Gastrocnemius medialis (tissue), 4 donors: ENCODE measurements at places on chromosomes 7 and 10. TPM values are rescaled to one million over a fixed set of nuclear protein-coding genes. Genes with fewer than 3 reads are reported as not detected.

GRCh38 chr10:12644380-12645144 is 295.2 kb downstream of the CAMK1D start:
- no peak for DNase-seq
- no peak overlapping the region for H3K27ac ChIP-seq
- H3K36me3 ChIP-seq: no peaks in the 10 kb centered on the region

GRCh38 chr7:97218767-97219166 is 101.3 kb downstream of the SDHAF3 start:
- no peaks in the 10 kb centered on the region for H3K4me1 ChIP-seq
- H3K27ac ChIP-seq: no peak overlapping the region
- DNase-seq: no peak
- no peaks in the 10 kb centered on the region for H3K36me3 ChIP-seq

DNA sequence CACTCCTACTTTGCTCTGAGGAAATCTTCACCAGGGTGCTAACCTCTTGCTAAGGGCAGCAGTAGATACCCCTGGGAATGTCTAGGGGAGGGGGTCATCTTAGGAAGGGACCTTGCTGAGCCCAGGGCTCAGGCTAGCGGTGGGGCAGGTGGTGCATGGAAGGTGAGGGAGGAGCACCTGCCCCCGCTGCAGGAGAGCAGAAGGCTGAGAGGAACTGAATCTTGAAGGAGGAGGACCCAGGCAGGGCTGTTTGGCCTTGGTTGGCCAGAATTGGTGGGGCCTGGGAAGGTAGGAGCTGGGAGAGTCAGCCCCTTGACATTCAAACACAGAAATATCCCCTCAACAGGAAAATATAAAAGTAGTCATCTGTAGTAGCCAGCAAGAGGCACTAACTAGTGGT is 7.0 kb downstream of the CALHM3 start:
- H3K27ac ChIP-seq: no peak overlapping the region
- no peaks in the 10 kb centered on the region for H3K36me3 ChIP-seq
- DNase-seq: no peak
- H3K4me1 ChIP-seq: no peaks in the 10 kb centered on the region
- H3K27me3 ChIP-seq: peaks cover 2% of the 10 kb centered on the region
- H3K4me3 ChIP-seq: no peak overlapping the region

DNA sequence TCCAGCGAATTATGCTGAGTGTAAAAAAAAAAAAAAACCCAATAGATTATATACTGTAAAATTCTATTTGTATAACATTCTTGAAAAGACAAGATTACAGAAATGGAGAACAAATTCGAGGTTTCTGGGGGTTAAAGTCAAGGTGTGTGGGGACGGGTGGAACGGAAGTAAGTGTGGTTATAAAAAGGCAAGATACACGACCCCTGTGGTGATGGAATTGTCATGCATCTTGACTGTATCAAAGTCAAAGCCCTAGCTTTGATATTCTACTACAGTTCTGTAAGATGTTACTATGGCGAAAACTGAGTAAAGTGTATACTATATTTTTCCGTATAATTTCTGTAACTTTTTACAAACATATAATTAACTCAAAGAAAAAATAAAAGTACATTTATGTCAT is 718.2 kb upstream of the PCDH15 start:
- no peak overlapping the region for H3K4me3 ChIP-seq
- H3K36me3 ChIP-seq: no peaks in the 10 kb centered on the region
- no peak for DNase-seq
- no peaks in the 10 kb centered on the region for H3K27me3 ChIP-seq
- no peaks in the 10 kb centered on the region for H3K4me1 ChIP-seq

DNA sequence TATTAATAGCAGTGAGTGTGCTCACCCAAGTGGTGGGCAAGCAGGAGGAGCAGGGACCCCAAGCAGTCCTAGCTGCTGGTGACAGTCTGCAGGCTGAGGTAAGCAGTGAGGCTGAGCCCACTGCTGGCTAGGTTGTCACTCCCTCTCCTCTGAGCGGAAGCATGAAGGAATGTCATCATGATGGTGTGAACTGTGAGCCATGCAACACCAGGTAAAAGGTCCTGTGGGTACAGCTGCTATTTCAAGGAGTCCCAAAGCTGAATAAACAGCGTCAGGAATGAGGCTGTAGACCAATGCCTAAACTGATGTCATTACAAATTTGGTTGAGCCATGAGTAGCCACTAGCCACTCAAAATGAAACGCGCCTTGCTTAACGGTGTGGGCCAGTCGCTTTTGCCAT is 126.1 kb downstream of the RNF32 start:
- DNase-seq: no peak
- no peaks in the 10 kb centered on the region for H3K27me3 ChIP-seq
- no peaks in the 10 kb centered on the region for H3K36me3 ChIP-seq
- no peak overlapping the region for H3K27ac ChIP-seq
- peaks cover 3% of the 10 kb centered on the region for H3K4me1 ChIP-seq

GRCh38 chr10:19828278-19829049 is 12.2 kb downstream of the PLXDC2 start:
- peaks cover 39% of the 10 kb centered on the region for H3K4me1 ChIP-seq
- H3K4me3 ChIP-seq: no peak overlapping the region
- peak overlapping the region; percentile 60 for H3K27ac ChIP-seq
- no peaks in the 10 kb centered on the region for H3K27me3 ChIP-seq
- peak; percentile 37 for DNase-seq
- H3K36me3 ChIP-seq: no peaks in the 10 kb centered on the region

DNA sequence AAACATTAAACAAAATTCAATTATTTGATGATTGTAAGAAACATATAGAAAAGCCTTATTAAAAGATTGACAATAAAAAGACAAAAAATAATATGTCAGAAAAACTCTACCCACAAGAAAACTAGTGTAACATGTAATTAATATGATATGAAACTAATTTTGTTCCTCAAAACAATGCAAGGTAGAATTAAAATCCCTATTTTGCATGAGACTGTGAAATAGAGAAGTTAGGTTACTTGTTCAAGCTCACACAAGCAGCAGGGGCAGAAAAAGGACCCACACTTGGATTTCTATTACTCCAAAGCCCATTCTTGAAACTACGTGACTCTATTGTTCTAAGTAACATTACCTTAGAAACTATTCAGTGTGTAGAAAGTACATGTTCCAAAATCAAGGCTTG is 96.4 kb downstream of the KCNMA1 start:
- no peaks in the 10 kb centered on the region for H3K27me3 ChIP-seq
- H3K36me3 ChIP-seq: no peaks in the 10 kb centered on the region
- H3K4me3 ChIP-seq: no peak overlapping the region
- DNase-seq: no peak
- H3K4me1 ChIP-seq: peaks cover 19% of the 10 kb centered on the region
- no peak overlapping the region for H3K27ac ChIP-seq

DNA sequence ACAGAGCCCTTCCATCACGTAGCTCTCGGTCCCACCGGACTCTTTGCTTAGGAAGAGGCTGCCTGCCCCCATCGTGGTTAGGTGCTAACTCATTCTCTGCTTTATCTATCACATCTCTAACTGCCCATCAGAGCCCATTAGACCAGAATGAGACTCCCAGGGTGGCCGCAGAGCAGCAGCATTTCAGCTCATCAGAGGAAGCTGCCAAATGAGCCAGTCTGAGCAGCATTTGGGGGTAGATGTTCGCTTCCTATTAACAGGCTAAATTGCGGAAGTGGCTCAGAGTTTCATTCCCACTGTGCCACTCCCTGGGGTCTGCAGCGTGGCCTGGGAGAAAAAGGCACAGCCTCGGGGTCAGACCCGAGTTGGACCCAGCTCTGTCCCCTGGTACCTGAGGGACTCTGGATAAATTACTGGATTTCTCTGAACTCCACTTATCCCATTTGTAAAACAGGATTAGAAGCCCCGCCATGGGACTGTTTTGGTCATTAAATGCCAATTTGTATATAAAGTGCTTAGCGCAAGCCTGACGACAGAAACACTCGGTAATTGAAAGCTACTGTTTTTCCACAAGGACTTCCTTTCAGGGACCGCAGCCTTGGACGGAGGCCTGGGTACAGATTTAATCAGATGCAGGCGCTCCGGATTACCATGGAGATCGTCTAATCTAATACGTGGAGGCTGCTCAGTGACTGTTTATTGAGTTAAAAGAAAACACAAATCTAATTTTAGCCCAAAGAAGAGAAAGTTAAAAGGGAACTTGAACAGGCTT is 73.8 kb upstream of the PRLHR start:
- no peak for DNase-seq
- H3K27ac ChIP-seq: no peak overlapping the region
- peaks cover 50% of the 10 kb centered on the region for H3K4me1 ChIP-seq
- H3K4me3 ChIP-seq: no peak overlapping the region

DNA sequence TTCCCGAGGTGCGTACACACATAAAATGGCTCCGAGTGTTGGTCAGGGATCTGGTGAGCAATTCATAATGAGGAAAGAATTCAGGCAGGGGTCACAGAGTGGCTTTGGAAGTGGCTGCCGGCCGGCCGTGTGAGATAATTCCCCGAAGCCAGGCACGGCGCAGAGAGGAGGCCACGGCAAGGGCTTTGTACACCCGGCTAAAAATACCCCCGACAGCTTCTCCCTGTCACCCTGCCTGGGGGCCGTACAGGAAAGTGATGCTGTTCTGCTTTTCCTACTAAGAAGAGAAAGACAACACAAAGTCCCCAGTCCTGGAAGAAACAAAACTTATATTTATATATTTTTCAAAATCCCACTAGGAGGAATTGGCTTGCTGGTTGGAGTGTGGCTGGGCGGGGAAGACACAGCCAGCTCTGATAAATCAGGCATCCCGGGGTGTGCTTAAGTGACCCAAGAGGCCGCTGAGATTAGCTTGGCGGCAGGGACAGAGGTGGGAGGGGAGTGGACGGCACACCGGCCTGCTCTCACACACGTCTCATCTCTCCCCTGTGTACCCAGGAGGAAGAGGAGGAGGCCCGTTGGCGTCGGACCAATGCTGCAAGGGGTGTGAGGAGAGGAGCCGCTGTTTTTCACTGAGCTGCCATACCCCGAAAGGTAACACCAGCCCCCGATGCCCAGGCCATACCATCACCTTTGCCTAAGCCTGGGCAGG is 70.5 kb downstream of the ZMIZ1 start:
- H3K4me3 ChIP-seq: no peak overlapping the region
- peaks cover 64% of the 10 kb centered on the region for H3K4me1 ChIP-seq
- peak; percentile 47 for DNase-seq
- H3K27me3 ChIP-seq: no peaks in the 10 kb centered on the region

- DNase-seq: peak; percentile 28
- H3K4me1 ChIP-seq: no peaks in the 10 kb centered on the region
- no peak overlapping the region for H3K4me3 ChIP-seq
- no peaks in the 10 kb centered on the region for H3K27me3 ChIP-seq
- no peaks in the 10 kb centered on the region for H3K36me3 ChIP-seq
- H3K27ac ChIP-seq: no peak overlapping the region
Observed at GRCh38 chr10:9209105-9209798, 1154.8 kb downstream of the GATA3 start.

DNA sequence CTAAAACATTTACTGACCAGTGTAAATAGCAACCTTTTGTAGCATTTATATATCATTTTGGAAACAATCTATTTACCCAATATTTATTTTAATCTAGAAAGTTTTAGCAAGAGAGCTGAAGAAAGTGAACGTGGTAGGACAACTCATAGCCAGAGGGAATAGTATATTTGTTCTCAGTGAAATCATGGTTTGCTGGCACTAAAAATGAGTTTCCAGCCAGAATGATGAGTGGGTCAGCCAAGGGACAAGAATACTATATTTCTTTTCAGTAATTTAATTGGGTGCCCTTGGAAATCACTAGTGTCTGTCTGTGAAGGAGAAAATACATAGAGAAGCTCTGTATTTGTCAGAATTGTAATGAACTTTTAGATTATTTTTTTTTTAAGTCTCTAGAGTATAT is 74.9 kb downstream of the MINPP1 start:
- no peak for DNase-seq
- no peak overlapping the region for H3K4me3 ChIP-seq
- H3K27ac ChIP-seq: no peak overlapping the region
- H3K4me1 ChIP-seq: peaks cover 3% of the 10 kb centered on the region

GRCh38 chr7:93092757-93093370 is 24.9 kb downstream of the SAMD9 start:
- H3K4me1 ChIP-seq: no peaks in the 10 kb centered on the region
- no peak overlapping the region for H3K4me3 ChIP-seq
- H3K36me3 ChIP-seq: no peaks in the 10 kb centered on the region
- DNase-seq: no peak
- no peaks in the 10 kb centered on the region for H3K27me3 ChIP-seq

GRCh38 chr10:52390388-52390787 is 76.3 kb downstream of the DKK1 start:
- H3K36me3 ChIP-seq: no peaks in the 10 kb centered on the region
- H3K4me3 ChIP-seq: no peak overlapping the region
- H3K27me3 ChIP-seq: no peaks in the 10 kb centered on the region
- peaks cover 3% of the 10 kb centered on the region for H3K4me1 ChIP-seq
- H3K27ac ChIP-seq: no peak overlapping the region
- no peak for DNase-seq

DNA sequence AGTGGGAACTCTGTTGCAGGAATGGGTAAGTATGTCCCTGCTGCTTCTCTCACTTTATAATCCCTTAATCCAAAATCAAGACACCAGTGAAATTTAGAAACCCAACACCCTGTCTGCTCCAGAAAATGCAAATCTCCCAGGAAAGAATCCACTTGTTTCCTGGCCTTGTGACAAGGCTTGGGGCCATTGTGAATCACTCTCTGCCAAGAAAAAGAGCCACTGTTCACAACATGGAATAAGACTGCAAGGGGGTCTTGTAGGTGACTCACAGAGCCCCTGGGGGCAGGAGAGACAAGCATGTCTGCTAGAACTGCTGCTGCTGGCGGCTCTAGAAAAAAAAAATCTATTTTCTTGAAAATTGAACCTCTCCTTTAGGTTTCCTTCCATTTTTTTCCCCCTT is 191.2 kb downstream of the SORCS1 start:
- H3K4me1 ChIP-seq: no peaks in the 10 kb centered on the region
- H3K27ac ChIP-seq: no peak overlapping the region
- no peaks in the 10 kb centered on the region for H3K36me3 ChIP-seq
- DNase-seq: no peak
- H3K27me3 ChIP-seq: no peaks in the 10 kb centered on the region
- no peak overlapping the region for H3K4me3 ChIP-seq

GRCh38 chr7:111183321-111183720 is 92.4 kb downstream of the LRRN3 start:
- no peak for DNase-seq
- no peaks in the 10 kb centered on the region for H3K36me3 ChIP-seq
- peaks cover 21% of the 10 kb centered on the region for H3K4me1 ChIP-seq
- H3K4me3 ChIP-seq: no peak overlapping the region

DNA sequence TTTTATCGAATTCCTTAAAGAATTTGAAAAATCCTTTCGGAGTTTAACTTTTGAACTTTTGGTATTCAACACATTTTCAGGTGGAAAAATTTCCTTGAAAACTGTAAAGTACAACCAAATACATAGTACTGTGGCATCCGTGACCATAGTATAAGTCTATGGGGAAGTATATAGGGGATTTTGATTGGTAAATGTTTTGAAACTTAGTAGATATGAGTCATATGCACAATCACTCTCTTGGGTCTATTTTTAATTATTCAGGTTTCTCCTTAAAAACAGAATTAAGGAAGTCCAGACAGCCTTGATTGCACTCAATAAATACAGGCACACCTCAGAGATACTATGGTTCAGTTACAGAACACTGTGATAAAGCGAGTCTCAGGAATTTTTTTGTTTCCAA is 64.2 kb downstream of the AVL9 start:
- DNase-seq: no peak
- no peaks in the 10 kb centered on the region for H3K27me3 ChIP-seq
- no peaks in the 10 kb centered on the region for H3K4me1 ChIP-seq
- H3K36me3 ChIP-seq: no peaks in the 10 kb centered on the region
- H3K27ac ChIP-seq: no peak overlapping the region

The CTTNBP2 gene
- 1.4 TPM for total RNA-seq

The DPYSL4 gene
- 0.61 TPM for total RNA-seq

The RFC2 gene
- 14.4 TPM for total RNA-seq

The SPDYE8 gene
- total RNA-seq: not detected

The PIP gene
- not detected for total RNA-seq

The SCRN1 gene
- total RNA-seq: 2.5 TPM

The HOXA5 gene
- 7.0 TPM for total RNA-seq

The SPDYE5 gene
- total RNA-seq: not detected
